Activated CD4-positive, alpha-beta T cell treated with anti-CD3 and anti-CD28 coated beads for 4 hours (primary cell): ENCODE measurements at places on chromosomes 13 and 19.

GRCh38 chr19:8332976-8333766, 9.9 kb downstream of the KANK3 start:
- no peak for DNase-seq

DNA sequence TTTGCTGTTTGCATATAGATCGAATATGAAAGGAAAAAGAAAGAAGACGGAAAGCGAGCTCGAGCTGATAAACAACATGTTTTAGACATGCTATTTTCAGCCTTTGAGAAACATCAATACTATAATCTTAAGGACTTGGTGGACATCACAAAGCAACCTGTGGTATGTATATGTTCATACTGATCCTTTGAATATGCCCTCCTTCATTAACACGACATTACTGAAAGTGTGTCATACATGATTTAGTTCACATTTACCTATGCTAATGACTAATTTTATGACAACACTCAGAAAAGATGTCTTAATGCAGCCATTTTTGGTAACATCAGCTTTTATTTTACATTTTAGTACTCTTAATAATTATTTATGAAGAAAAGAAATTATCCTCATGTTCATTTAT, 66.4 kb upstream of the KCTD4 start:
- no peak for DNase-seq

- no peak for DNase-seq
Measured at GRCh38 chr13:35984287-35984686, 146.9 kb downstream of the DCLK1 start.

DNA sequence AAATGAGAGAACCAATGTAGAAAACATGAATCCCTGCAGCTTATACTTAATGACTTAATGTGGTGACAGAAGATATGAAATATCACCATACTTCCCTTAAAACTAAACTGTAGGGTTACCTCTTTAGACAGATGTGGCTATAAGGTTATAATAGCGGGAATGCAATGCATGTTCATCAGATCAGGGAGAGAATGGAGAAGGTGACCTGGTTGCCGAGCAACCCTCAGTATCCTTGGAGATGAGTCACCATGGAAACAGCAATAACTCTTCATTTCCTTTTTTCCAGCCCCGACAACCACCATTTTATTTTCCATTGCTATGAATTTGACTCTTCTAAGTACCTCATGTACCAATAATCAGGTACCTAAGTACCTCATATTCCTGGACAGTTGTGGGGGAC, 28.0 kb upstream of the ZNF835 start:
- no peak for DNase-seq

GRCh38 chr13:40520916-40521315, 145.5 kb downstream of the FOXO1 start:
- no peak for DNase-seq

GRCh38 chr19:14149509-14149994, 13.2 kb upstream of the ASF1B start:
- peak; percentile 49 for DNase-seq

DNA sequence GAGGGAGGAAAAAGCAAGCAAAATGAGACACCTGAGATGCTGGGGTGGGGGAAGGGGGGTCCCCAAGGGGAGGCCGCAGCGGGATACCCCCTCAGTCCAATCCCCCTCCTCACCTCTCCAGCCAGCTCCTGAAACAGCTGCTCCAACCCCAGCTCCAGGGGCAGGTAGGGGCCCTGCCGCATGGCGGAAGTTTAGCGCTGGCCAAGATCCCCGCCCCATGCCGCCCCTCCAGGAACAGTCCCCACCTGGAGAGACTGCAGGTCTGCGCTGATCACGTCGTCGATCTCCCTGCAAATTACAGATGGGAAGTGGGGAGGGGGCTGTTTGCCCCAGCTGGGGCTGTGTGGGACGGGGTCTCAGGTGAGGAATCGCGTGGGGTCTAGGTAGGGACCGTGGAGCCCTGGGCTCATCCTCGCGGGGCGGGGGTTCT, 9.0 kb downstream of the CAPN12 start:
- peak; percentile 27 for DNase-seq

GRCh38 chr19:39212375-39212742, 8.3 kb upstream of the SYCN start:
- peak; percentile 53 for DNase-seq

DNA sequence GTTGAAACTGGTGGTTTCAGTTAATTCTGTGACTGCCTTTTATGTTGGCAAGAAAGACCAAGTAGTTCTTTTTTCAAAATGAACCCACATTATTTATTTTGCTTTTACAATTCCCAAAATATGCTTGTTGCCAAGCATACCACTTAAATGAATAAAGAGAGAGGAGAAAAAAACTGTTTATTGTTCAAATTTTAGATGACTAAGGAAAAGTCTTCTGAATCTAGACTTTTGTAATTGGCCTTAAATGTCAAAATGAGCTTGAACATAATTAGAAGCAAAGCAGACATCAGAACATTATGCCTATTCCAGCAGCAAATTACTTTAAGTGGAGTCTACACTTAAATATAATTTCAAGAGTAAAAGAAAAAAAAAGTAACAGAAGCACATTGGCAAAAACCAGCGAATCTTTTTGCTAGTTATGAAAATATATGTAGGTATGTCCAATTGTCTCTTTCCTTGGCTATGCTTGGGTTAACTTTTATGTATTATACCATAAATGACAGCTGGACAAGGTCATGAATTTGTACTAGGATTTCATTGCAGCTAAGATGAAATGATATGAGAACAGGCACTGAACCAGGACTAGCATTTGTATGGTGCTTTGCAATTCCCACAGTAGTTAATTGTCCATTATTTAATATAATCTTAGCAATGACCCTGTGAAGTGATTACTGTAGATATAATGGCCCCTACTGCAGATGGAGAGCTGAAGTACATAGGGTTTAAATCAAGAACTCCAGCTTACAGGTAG, 211.9 kb downstream of the NALCN start:
- DNase-seq: no peak

GRCh38 chr19:13302526-13303270, 152.5 kb downstream of the IER2 start:
- no peak for DNase-seq

GRCh38 chr13:50566646-50567045, 276.8 kb downstream of the DLEU7 start:
- no peak for DNase-seq

GRCh38 chr13:113782472-113782871, 23.4 kb downstream of the TMEM255B start:
- DNase-seq: no peak

DNA sequence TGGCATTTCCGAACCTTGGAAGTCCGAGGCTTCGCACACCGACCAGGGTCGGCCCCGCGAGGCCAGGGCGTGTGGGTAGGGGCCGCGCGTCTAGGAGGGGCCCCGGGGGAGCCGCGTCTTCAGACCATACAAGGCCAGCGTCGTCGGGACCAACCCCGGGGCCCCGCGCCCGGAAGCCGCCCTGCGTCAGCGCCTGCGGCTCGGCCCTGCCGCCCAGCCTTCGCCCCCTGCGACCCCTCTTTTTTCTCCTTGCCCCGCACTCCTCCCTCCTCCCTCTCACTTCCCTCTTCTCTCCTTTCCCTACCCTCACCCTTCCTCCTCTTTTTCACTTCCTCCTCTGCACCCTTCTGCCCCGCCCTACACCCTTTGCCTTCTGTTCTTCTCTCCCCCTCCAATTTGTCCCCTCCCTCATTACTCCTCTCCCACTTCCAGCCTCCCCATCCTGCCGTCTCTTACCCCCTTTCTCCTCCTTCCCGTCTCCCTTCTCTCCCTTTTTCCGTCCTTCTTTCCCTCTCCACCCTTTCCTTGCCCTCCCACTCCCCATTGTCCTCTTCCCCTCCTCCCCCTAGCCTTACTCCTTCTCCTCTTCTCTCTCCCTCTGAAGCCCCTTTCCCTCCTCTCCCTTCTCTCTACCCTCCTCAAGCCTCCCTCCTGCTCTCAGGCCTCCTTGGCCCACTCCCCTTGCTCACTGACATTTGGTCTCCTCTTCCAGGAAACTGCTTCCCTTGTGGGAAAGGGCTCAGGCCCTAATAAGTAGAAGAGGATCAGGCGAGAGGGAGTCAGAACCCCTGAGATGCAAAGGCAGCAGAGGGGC, 2.2 kb upstream of the PLEKHG2 start:
- peak; percentile 52 for DNase-seq

GRCh38 chr19:9032136-9032631, 22.0 kb upstream of the MUC16 start:
- no peak for DNase-seq
